Progenitor cell of endocrine pancreas (in vitro differentiated cells): ENCODE measurements at places on chromosomes 6 and 20.

GRCh38 chr6:168016721-168017525 is 19.5 kb downstream of the KIF25 start:
- no peak for DNase-seq

DNA sequence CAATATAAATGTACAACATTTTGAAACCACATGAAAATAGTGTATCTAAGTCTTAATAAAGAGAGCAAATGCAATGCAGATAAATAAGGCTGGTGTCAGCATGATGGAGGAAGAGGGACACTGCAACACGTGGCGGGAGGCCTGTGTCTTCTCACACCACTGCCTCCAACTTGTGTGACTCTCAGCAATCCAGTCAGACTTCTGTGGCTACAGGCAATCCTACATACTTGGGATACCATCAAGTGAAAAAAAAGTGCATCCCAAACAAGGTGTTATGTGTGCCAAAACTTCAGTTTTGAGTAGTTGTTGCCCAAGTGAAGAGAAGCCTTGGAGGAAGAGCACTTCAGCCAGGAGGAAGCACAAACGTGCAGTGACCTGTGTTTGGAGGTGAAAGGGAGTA is 68.6 kb downstream of the PKIB start:
- no peak for DNase-seq

- DNase-seq = no peak
Measured at GRCh38 chr6:19616022-19616421, 221.1 kb upstream of the ID4 start.

DNA sequence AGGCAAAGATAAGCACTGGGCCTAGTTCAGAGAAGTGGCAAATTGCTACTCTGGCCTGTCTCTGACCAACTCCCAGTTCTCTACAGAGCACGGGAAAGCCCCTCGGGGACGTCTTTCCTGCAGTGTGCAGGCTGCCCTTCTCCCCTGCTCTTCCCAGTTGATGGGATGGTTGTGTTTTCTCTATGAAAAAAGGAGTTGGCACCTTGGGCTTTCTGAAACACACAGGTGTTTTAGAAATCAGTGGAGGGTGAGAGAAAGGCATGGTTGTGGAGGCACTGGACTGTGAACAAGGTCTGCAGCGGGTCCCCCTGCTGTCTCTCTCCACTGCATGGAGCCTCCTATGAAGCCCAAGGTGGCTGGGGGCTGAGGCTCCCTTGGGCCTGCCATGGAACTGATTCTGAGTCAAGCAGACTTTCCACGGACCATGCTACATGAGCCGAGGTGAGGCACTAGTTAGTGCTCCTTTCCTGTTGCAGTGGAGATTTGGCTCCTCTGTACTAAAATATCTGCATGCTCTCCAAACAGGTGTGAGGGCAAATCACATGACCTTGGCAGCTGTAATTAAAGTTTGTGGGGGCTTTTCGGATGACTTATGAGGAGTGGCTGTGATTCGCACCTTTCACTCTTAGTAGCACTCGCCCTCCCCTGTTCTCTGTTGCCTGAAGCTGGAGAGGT is 16.3 kb downstream of the GTSF1L start:
- DNase-seq = no peak

GRCh38 chr6:95318137-95318536 is 259.2 kb upstream of the MANEA start:
- no peak for DNase-seq

- DNase-seq = no peak
Measured at GRCh38 chr6:35485402-35485877, 11.4 kb downstream of the TEAD3 start.

- no peak for DNase-seq
Measured at GRCh38 chr6:128068119-128068479, 167.2 kb upstream of the THEMIS start.

DNA sequence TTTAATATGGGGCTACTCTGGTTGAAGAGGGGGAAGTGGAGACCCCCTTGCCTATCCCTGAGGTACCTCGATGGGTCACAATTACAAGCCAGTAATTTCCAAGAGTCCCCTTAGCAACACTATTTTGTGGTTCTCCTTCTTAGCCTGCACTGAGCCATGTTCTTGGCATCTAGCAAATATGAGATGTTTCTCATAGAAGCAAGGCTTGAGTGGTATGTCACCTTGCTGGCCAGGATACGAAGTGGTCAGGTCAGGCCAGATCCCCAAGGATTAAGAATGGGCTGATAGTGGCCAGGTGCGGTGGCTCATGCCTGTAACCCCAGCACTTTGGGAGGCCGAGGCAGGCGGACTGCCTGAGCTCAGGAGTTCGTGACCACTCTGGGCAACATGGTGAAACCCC is 2.1 kb upstream of the GHRH start:
- DNase-seq = no peak

- DNase-seq = no peak
Measured at GRCh38 chr6:165010556-165011535, 298.6 kb downstream of the C6orf118 start.

GRCh38 chr6:30206799-30207618 is 6.2 kb downstream of the TRIM26 start:
- no peak for DNase-seq

GRCh38 chr6:89269981-89270380 is 45.1 kb downstream of the GABRR2 start:
- no peak for DNase-seq

DNA sequence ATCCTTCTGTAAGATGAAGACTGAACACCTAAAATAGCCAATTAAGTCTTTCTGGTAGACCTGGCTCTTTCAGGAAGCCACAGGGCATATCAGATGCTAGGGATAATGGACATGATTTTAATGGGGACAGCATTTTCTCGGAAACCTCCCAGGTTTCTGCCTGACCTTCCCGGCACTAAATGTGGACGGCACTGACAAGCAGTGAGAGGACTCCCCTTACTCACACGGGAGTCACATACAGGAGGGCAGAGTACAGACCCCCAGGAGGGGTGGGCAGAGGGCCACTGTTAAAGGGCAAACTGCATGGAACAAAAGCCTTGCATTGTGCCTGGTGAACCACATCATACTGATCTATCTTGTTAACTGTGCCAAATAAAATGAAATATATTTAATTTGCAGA is 19.9 kb downstream of the PSMG4 start:
- DNase-seq = no peak

GRCh38 chr6:31228476-31228875 is 43.4 kb downstream of the HLA-C start:
- DNase-seq = no peak

DNA sequence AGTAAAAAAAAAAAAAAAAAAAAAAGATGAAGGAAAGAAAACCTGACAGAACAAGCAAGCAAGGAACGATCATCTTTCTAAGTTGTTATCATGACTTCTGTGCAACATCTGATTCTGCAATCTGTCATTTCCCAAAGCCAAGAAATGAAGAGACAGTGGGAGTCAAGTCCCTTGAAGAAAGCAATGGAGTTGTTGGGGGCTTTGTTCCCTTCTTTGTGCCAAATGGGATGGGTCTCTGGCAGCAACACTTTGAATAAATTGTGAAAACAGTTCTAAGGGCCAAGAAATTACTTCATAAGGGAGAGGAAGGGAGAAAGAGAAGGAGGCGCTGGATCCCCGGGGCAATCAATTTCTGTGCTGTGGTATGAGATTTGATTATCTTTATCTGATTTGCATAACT is 33.3 kb upstream of the RSPO3 start:
- no peak for DNase-seq

GRCh38 chr6:113120224-113120581 is 736.9 kb upstream of the MARCKS start:
- no peak for DNase-seq

DNA sequence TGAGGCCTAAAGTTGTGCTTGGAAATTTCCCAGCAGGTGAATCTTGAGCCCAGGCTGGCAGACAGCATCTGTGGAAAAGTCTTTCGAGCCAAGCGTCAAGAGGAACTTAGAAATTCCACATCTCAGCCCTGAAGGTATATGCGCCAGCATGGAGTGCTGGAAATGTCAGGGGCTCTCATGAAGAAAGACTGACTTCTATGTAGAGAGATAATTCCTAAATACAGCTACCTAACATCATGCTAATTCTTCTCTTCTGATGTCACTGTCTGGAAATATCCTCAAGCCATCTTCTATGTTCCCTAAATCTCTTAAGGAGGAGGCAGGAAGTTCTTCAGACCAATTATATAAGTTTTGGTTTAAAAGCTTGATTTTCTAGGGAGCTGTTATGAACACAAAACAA is 492.4 kb upstream of the MARCKS start:
- no peak for DNase-seq

DNA sequence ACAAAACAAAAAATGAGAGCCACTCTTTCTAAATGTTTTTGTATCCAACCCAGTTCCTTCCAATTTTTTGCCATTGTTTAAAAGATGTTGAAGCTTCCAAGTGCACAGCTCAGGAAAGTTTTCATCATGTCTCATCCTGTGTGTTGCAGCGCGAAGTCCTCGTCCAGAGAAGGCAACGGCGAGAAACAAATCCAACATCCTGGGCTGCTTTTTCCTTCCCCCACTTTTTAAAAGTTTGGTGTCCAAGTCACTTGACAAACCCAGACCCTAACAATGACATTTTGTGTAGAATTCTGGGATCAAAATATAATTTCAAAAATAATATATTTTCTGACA is 92.3 kb downstream of the ANKRD60 start:
- DNase-seq = no peak

DNA sequence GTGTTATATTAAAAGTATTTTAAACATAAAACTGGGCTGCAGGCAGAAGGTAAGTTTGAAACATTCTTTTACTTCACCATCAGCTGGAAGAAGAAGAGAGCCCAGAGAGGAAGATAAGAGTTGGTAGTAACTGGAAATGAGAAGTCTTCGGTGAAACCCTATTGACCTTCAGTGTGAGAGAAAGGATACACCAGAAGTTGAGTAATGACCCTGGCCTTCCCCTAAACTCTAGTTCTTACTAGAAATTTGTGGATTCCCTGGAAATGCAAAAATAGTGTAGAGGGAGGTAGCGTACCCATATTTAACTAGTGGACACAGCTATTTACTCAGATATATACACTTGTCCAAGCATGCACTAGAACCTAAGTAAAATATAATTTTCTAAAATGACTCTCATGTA is 8.0 kb upstream of the EPM2A start:
- DNase-seq = no peak

- no peak for DNase-seq
Measured at GRCh38 chr6:137309078-137309762, 90.0 kb upstream of the IFNGR1 start.

DNA sequence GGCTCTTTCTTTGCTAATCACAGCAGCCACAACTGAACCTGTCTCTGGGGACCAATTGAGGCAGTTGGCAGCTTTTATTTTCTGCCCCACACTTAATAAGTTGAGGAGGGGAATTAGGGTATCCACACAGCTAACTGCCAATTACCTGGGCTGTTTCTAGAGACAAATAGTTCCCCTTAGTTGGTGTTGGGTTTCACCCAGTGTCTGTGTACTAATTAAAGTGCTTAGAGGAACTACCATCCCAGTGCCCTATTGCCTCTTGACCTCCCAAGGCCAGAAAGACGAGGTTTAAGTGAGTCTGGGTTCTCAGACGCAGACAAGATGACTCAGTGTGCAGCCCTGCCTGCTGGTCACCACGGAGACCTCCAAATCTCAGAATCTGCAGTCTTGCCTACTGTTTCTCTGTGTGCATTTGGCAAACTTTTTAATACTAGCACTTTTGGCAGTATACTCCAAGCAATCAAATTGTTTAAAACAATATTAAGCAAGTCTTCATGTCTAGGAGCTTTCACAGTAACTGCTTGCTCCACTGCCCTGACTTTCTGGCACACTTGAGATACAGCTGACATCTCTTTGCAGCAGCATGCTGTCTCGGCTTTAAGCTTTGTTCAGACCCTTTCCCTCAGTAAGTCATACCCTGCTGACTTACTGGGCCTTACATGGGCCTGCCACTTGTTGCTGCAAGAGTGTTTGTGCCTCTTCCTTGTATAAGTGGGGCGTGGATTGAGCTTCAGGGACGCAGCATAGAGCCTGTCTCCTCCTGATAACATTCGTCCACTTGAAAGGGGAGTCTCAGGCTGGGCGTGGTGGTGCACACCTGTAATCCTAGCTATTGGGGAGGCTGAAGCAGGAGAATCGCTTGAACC is 31.9 kb downstream of the STK35 start:
- DNase-seq = no peak

- no peak for DNase-seq
Measured at GRCh38 chr6:57190140-57190539, 18.0 kb downstream of the BAG2 start.

DNA sequence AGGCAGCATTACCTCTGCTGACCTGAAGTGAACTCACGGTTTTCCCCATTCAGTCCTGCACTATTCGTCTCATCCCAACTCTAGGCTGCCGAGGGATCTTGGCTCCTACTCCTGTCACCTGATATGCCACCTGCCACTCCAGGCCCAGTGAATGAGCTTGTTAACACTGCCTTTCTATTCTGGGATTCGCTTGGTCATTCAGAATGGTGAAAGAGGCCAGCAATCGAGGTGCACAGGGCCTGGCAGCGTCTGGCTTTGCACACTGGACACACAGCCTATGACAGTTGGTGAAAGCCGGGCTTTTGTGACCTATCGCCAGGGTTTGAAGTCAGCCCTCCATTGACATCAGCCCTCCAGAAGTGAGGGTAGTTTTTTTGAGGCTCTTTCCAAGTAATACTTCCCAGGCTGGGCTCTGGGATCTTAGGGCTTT is 59.3 kb upstream of the MYL9 start:
- no peak for DNase-seq

GRCh38 chr20:4813863-4814695 is 92.4 kb downstream of the PRND start:
- no peak for DNase-seq

DNA sequence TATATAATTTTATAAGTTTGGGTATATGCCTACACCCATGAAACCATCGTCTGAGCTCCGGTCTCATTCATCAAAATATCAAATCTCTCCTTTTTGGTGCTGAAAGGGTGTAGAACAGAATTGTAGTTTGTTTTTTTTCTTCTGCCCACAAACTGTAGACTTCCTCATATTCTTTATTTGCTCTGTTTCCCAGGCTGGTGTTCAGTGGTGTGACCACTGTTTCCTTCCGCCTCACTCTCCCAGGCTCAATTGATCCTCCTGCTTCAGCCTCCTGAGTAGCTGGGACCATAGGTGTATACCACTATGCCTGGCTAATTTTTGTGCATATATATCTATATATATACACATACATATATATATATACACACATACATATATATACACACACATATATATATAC is 139.6 kb upstream of the HCRTR2 start:
- no peak for DNase-seq

GRCh38 chr20:1618954-1619540 is 762 bp downstream of the SIRPB1 start:
- no peak for DNase-seq
